Stimulated activated CD4-positive, alpha-beta T cell treated with anti-CD3 and anti-CD28 coated beads, TNF-alpha, amount 100 ng/mL, for 48 hours (primary cell): ENCODE measurements at places on chromosomes 6 and 20.

- no peak for DNase-seq
Observed at GRCh38 chr6:141988327-141988726, 144.4 kb upstream of the GJE1 start.

- DNase-seq, result no peak
Observed at GRCh38 chr20:1900321-1900801, 5.2 kb downstream of the SIRPA start.

DNA sequence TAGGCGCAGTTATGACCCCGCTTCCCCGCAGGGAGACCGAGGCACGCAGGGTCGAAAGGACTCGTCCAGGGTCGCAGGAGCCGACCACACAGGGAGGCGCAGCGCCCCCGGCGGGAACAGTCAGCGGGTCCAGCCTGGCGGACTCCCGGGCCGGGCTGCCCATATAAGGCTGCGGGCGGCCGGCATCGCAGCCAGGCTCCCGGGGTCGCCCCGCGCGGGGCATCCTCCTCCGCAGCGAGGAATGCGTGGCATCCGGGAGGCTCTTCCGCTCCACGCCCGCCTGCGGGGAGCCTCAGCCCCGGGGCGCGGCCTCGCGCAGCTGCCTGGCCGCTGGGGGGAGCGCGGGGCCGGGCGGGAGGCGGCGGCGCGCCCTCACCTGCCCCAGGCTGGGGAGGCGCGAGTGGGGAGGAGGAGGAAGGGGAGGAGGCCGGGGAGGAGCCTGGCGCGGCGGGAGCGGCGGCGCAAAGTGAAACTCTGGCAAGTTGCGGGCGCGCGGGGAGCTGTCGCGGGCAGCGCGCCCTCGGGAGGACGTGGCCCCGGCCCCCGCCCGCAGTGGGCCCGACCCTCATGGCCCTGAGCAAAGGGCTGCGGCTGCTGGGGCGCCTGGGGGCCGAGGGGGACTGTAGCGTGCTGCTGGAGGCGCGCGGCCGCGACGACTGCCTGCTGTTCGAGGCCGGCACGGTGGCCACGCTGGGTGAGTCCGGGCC lies at the start of gene SYNJ2:
SYNJ2 (plus strand) TSS at position 469 of the 707 bp plus-strand sequence; CDS start at position 568, 99 bp downstream.
- peak; percentile 73 for DNase-seq

GRCh38 chr6:118761645-118762044 lies 110.3 kb upstream of the CEP85L start:
- no peak for DNase-seq

- no peak for DNase-seq
Observed at GRCh38 chr6:130206479-130206878, 16.3 kb downstream of the SAMD3 start.

DNA sequence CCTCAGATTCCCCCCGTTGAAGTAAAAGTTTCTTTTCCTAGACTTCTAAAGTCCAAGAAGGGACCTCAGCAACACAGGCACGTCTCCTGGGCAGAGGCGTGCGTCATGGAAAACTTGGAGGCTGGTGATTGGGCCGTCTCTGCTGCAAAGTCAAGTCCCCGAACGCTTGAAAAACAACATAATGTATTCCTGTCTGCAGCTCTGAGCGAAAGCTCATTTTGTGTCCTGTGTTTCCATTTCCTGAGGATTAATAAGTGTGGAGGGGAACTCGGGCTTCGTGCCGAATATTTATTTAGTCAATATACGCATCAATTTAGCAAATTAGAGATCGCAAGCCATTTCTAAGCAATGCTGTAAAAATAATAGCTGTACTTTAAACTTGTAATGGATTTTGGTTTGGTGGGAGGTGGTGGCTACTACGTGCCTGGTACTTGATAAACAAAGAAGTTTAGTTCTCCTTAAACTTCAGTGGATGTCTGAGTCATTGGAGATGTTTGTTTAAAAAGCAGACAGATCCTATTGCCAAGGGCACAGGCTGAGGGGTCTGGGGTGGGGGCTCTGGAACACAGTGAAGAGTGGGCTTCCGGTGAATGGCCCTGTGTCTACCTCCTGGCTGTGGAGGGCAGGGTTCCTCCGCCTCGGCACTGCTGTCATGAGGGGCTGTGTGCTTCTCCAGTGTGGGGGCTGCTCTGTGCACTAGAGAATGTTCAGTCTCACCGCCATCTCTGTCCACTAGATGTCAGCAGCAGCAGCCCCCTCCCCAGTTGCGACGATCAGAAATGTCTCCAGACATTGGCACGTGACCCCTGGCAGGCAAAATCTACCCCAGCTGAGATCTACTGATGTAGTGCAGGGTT lies 21.8 kb downstream of the PCK1 start:
- DNase-seq, result no peak

- no peak for DNase-seq
Observed at GRCh38 chr20:52775786-52776185, 196.4 kb upstream of the TSHZ2 start.

- no peak for DNase-seq
Observed at GRCh38 chr6:52523378-52524142, 53.3 kb downstream of the TRAM2 start.

DNA sequence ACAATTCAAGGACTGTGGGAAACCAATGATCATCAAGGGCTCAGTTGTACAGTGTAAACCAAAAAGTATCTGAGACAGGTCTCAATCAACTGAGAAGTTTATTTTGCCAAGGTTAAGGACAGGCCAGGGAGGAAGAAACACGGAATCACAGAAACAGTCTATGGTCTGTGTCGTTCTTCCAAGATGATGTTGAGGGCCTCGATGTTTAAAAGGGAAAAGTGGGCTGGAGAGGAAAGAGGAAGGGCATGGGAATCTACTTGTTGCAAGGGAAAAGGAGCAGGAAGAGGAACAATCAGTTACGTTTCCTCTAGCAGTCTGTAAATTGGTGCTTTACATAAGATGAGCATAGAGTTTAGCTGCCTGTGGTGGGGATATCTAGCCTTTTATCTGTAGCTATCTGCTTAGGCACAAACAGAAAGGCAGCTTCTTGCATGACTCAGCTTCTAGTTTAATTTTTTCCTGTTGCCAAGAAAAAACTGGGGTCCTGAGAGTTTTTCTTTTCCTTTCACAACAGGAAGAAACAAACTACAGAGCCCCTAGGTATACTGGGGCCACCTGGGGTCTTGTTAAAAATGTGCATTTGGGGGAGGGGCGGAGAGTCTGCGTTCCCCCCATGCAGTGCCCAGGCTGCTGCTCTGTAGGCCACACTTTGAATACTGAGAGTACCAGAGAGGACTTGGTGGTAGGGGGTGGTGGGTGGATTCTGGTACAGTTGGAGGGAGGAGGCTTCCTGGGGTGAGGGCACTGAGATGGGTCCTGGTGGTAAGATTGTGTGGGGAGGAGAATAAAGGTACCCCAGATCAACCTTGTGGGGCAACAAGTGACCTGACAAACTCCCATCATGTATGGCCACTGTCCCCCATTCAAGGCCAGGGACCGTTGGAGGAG lies 35.3 kb upstream of the EZR start:
- DNase-seq, result no peak

- DNase-seq, result no peak
Observed at GRCh38 chr6:83057705-83058321, 7.8 kb downstream of the UBE3D start.

DNA sequence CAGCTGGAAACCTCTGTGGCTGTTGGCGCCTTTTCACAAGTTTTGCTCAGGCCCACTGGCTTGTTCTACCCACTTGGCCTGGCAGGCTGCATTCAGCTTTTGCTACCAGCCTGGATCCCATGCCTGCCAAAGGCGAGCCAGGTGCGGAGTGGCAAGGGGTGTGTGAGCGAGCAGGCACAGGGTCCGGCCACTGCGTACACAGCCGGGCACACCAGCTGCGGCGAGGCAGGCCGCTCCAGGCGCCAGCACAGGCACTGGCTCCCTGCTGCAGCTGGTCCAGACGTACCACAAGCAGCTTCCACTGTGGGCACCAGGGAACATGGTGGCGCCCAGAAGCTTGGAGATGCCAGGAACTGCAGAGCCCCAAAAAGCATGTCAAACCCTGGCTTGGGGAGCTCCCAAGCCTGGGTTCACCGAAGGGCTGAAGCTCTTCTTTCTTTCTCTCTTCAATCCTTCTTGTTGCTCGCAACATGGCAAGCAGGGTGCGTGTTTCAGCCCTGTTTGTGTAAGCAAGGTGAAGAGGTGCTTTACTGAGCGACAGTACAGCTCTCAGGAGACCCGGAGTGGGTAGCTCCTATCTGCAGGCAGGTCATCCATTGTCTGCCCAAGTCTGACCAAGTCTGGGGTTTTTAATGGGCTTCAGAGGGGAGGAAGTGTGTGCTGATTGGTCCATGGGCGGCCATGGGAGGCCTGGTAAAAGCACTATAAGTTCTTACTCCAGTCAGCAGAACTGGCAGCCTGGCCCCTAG lies 32.6 kb upstream of the GRM4 start:
- no peak for DNase-seq

GRCh38 chr20:50658804-50659380 lies 32.5 kb downstream of the RIPOR3 start:
- no peak for DNase-seq

DNA sequence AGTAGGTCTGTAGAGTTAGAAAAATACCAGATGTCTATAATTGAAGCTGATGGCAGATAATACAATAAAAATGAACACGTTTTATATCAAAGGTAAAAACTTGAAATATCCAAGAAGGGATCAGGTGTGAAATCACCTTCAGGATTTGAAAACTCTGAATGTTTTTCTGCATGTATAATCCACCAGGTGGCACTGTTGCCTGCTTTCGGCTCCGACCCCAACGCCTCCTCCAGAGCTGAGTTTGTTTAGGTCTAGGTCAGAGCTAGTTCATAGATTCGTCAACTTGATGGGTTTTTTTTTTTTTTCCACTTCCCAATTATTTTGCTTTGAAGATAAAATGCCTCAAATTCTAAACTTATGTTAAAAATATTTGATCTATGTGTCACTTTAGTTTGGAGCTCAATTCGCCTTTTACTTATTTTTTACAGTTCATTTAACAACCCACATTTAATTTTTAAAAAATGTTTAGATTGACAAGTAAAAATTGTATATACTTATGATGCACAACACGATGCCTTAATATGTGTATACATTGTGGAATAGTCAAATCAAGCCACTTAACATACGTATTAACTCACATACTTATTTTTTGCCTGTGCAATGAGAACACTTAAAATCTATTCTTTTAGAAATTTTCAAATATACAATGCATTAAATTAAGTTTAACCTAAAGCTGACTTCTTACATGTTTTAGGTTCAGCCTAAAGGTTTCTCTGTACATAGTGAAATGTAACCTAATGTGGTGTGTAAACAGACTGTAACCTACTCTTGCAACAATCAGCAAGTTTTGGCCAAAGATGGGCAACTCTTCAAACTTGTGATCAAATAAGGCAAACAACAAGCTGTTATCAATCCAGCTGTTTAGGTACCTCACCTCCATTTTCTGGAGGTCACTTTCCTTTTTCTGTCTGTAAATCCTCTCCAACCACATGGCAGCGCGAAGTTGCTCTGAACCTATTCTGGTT lies 39.4 kb upstream of the ENPP4 start:
- peak; percentile 16 for DNase-seq

GRCh38 chr6:79301290-79301689 lies 66.8 kb upstream of the HMGN3 start:
- DNase-seq, result no peak

DNA sequence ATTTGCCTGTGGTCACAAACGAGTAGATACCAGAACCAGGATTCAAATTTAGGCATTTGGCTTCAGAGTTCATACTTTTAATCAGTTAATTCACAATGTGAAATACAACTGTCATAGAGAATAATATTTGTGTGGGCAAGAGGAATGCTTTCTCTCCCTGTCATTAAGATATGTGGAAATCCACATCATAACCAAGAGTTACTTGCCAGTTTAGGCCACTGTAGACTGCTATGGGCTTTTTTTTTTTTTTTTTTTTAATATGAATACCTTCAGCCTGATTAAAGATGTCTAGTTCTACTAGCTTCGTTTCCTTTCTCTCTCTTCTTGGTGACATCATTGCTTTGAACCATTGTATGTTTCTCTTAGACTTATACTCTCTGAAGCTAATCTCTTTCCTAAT lies 244.9 kb downstream of the ZFAND3 start:
- no peak for DNase-seq

DNA sequence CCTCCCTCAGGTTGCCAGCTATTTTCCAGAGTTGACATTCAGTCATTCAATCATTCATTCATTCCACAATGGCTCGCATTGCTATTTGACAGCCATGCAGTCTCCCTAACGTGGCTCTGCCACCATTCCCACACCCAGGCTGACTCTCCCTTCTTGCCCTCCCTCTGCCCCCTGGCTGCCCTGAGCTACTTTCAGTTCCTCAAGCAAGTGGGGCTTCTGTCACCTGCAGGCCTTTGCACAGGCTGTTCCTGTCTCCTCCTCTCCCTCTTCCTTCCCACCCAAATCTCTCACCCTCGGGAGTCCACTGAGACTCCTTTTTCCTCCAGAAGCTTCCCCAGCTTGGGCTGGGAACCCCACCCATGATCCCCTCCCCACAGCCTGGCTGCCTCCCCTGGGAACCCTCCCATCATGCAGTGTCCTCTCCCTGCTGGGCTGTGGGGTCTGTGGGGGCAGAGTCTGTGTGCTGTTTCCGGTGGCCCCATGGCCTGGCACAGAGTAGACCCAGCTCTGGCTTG lies 2.6 kb downstream of the PACSIN1 start:
- no peak for DNase-seq

DNA sequence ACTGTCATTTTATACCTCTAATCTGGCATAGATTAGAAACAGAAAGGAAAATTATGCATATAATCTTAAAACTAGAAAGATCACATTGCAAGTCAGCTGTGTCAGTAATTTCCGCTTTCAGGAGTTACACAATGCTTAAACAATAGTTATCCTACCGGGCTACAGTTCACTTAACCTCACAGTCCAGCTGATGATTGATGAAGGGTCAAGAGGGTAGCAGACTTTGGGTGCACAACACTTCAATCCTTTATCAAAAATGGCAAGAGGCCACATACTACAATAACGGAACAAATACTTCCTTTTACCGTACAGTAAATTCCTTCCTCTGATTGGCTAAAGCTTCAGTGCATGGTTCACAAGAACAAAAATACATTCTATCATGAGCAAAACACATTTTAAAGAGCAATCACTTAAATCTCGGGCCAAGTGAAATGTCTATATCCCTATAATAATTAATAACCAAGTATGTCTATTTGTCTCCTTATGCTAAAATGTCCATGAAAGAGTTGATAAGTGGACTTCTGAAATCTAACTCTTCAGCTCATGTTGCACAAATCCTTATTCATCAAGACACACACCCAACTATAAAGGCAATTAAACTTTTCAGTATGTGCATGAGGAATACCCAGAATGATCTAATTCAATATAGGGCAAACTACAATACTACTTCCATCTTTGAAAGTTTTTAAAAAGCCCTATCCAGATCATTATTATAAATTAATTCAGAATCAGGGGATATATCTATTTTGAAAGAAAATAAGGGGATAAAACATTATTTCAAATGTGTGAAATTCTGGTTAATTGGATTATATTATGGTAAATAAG lies 76.8 kb downstream of the HIVEP2 start:
- no peak for DNase-seq

GRCh38 chr6:41053041-41053440 lies at the start of gene APOBEC2:
Gene APOBEC2, plus strand, starts transcription at chr6:41053202. Its CDS starts 146 bp downstream, at chr6:41053348.
- no peak for DNase-seq
